ENCODE measurements at places on chromosomes 5 and 9. TPM values are rescaled to one million over a fixed set of nuclear protein-coding genes. Genes with fewer than 3 reads are reported as not detected.

The CNTLN gene
- total RNA-seq, result 13.7 TPM

The SPINK1 gene
- total RNA-seq, result not detected

The NPM1 gene
- 1,914 TPM for total RNA-seq

The RMRP gene
- total RNA-seq, result 19,485 TPM

The MYOZ3 gene
- total RNA-seq, result 7.7 TPM

DNA sequence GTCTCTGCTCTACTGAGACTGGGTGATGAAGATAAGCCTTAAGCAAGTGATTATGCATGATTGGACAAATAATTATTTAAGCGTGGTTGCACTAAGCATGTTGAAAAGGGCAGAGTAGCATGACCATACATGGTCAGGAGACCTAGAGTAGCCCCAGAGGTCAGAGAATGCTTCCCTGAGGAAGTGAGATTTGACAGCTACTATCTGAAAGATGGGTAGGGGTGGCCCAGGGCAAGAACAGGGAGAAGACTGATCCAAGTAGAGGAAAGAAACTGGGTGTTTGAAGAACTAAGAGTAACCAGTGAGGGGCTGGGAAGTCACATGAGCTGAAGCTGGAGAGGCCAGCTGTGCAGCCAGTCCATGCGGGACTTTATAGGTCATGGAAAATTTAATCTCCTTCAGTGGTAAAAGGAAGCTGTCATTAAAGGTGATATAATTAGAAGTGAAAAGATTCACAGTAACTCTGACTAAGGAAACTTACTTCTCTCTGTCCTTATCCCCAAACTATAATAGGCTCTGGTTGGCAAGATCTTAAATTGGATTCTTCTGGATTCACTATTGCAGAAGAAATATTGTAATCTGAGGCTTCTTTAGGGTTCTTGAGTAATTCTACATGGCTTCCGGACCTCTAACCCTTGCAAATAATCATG, 35.2 kb downstream of the YIPF5 start:
- H3K36me3 ChIP-seq, result no peaks in the 10 kb centered on the region
- H3K4me1 ChIP-seq, result no peaks in the 10 kb centered on the region
- H3K27me3 ChIP-seq, result no peaks in the 10 kb centered on the region
- DNase-seq, result no peak

- no peaks in the 10 kb centered on the region for H3K36me3 ChIP-seq
- H3K4me1 ChIP-seq, result no peaks in the 10 kb centered on the region
- no peaks in the 10 kb centered on the region for H3K27me3 ChIP-seq
- DNase-seq, result no peak
- H3K27ac ChIP-seq, result no peak overlapping the region
These were observed 241.4 kb downstream of the PBX3 start for GRCh38 chr9:125988479-125989050.

- H3K4me3 ChIP-seq, result peak overlapping the region; percentile 96
- peaks cover 24% of the 10 kb centered on the region for H3K27me3 ChIP-seq
- no peaks in the 10 kb centered on the region for H3K36me3 ChIP-seq
- DNase-seq, result peak; percentile 57
These were observed 1.4 kb downstream of the MLLT3 start for GRCh38 chr9:20620650-20621470.

DNA sequence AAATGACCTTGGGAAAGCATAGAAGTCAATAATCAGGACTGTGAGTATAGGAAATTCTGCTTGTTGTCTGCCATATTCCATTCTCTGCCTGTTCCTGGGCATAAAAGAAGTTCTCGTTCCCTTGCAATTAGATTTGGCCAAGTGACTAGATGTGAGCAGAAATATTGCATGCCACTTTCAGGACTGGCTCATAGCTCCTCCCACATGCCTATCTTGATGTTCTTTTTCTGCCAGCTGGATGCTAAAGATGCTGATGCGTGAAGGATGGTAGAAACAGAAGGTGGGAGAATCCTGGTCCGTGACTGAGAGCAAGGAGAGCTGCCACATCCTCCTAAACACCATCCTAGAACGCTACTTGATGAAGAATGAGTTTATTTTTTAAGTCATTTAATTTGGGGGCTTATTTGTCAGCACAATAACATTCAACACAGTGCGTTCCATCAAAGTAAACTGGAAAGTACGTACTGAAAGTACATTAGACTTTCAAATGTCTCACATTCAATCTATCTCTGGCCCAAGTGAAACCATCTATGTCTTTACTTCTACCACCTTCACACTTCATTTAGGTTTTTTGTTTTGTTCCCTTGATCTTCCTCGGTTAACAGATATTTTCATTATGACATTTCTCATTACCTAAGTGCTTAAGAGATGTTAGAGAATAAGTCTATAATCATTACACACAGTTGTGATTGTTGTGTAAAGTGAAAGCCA, 648.5 kb downstream of the RAB3C start:
- no peaks in the 10 kb centered on the region for H3K4me1 ChIP-seq
- H3K27me3 ChIP-seq, result no peaks in the 10 kb centered on the region
- DNase-seq, result no peak
- H3K36me3 ChIP-seq, result no peaks in the 10 kb centered on the region
- H3K27ac ChIP-seq, result no peak overlapping the region

DNA sequence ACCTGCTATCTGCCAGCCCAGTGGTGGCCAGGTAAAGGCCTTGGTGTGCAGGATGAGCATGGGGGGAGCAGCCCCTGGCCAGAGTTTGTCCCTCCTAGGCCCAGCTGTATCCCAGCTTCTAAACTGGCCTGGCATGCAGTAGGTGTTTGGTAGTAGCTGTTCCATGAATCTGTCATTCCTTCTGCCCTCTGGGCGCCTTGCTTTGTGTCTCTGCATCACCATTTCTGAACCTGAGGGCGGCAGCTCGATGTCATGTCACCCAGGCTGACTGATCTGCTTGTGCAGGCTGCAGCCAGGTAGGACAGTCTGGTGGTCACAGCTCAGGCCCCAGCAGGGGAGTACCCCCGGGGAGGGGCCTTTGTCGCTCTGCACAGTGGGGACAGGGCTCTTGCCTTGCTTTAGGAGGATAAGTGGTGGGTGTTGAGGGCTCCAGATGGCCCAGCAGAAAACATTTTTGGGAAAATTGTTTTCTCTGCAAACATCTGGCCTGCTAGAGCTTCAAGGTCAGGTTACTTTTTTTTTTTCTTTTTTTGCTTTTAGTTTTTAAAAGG, 4.6 kb upstream of the SUSD3 start:
- H3K27me3 ChIP-seq, result peaks cover 2% of the 10 kb centered on the region
- DNase-seq, result no peak
- peaks cover 33% of the 10 kb centered on the region for H3K4me1 ChIP-seq
- H3K4me3 ChIP-seq, result no peak overlapping the region
- H3K36me3 ChIP-seq, result no peaks in the 10 kb centered on the region
- H3K27ac ChIP-seq, result no peak overlapping the region

- no peaks in the 10 kb centered on the region for H3K27me3 ChIP-seq
- no peaks in the 10 kb centered on the region for H3K36me3 ChIP-seq
- DNase-seq, result no peak
- peaks cover 9% of the 10 kb centered on the region for H3K4me1 ChIP-seq
- H3K4me3 ChIP-seq, result no peak overlapping the region
- H3K27ac ChIP-seq, result no peak overlapping the region
These were observed 152.5 kb downstream of the DMRT2 start for GRCh38 chr9:1202512-1203280.

DNA sequence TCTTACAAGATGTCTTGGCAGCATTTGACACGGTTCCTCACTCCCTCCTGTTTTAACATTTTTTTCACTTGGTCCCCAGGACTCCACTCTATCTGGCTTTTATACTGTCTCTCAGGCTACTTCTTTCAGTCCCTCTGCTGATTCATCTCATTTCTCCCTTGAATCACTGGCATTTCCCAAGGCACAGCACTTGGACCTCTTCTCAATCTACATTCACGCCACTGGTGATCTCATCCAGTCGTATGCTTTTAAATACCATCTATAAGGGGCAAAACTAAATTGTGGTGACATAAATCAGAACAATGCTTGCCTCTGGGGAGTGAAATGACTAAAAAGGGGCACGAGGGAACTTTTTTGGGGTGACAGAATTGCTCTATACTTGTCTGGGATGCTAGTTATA, 47.1 kb downstream of the MAPKAP1 start:
- DNase-seq, result no peak
- no peaks in the 10 kb centered on the region for H3K4me1 ChIP-seq
- no peaks in the 10 kb centered on the region for H3K36me3 ChIP-seq
- H3K27me3 ChIP-seq, result no peaks in the 10 kb centered on the region
- H3K4me3 ChIP-seq, result no peak overlapping the region
- no peak overlapping the region for H3K27ac ChIP-seq

DNA sequence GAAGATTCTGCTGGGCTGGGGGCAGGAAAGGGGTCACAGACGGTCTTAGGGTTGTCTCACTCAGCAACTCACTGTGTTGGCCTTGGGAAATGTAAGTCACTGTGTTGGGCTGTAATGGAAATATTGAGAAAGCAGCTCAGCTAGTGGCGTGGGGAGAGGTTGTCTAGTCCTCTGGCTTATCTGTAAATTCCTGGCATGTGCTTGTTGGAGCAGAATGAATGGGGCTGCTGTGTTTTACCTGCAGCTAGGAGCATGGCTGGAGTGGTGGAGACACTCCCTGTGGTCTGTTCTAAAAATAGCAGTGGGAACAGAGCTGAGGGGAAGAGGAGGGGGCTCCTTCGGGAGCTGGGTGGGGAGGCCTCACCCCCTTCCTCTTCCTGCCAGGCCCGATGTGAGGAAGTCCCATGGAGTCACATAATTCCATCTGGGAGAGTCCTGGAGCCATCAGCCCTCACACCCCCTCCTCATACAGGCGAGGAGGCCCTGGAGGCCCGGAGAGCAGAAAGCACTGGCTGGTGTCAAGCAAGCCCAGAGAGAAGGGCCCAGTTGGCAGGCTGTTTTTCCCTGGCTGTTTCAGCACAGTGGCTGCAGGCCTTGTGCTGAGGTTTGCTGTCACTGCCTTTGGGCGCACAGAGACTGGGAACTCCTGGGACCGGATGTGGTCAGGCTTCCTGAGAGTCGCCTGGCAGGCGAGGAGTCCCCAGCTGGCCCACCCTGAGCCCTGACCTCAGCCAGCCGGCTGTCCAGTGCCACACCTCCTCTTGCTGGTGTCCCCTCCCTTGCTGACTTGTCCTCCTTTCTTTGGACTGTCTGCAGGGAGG, 84.9 kb downstream of the RGS3 start:
- peaks cover 22% of the 10 kb centered on the region for H3K4me1 ChIP-seq
- no peaks in the 10 kb centered on the region for H3K36me3 ChIP-seq
- H3K4me3 ChIP-seq, result no peak overlapping the region
- peak; percentile 71 for DNase-seq
- H3K27me3 ChIP-seq, result no peaks in the 10 kb centered on the region

GRCh38 chr5:116451905-116452450, 122.6 kb downstream of the SEMA6A start:
- H3K36me3 ChIP-seq, result peaks cover 29% of the 10 kb centered on the region
- H3K4me3 ChIP-seq, result no peak overlapping the region
- H3K27me3 ChIP-seq, result no peaks in the 10 kb centered on the region
- H3K27ac ChIP-seq, result no peak overlapping the region

- peaks cover 5% of the 10 kb centered on the region for H3K4me1 ChIP-seq
- H3K27me3 ChIP-seq, result no peaks in the 10 kb centered on the region
- no peak for DNase-seq
- no peaks in the 10 kb centered on the region for H3K36me3 ChIP-seq
These were observed 54.6 kb downstream of the MARCHF3 start for GRCh38 chr5:126975796-126976195.

DNA sequence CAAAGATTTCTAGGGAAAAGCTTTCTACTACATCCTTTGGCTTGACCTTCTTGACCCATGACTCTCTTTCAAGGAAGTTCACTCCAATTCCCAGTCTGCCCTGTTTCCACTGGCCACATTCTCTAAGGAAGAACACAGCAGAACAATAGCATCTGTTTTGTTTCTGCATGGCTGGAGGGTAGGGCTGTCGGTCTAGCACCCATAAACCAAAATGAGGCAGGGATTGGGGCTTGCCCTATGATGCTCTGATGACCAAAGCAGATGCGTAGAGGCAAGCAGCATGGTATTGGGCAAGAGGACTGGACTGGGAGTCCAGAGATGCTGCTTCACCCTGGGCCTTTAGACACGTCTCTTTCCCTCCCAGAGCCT, 24.1 kb downstream of the GOLGA2 start:
- H3K4me3 ChIP-seq, result no peak overlapping the region
- H3K36me3 ChIP-seq, result peaks cover 45% of the 10 kb centered on the region
- H3K4me1 ChIP-seq, result peaks cover 29% of the 10 kb centered on the region
- no peak overlapping the region for H3K27ac ChIP-seq

- peak; percentile 1 for DNase-seq
- H3K4me1 ChIP-seq, result no peaks in the 10 kb centered on the region
- H3K36me3 ChIP-seq, result no peaks in the 10 kb centered on the region
- H3K27me3 ChIP-seq, result no peaks in the 10 kb centered on the region
These were observed 136.3 kb downstream of the TMEM232 start for GRCh38 chr5:110590187-110590586.

DNA sequence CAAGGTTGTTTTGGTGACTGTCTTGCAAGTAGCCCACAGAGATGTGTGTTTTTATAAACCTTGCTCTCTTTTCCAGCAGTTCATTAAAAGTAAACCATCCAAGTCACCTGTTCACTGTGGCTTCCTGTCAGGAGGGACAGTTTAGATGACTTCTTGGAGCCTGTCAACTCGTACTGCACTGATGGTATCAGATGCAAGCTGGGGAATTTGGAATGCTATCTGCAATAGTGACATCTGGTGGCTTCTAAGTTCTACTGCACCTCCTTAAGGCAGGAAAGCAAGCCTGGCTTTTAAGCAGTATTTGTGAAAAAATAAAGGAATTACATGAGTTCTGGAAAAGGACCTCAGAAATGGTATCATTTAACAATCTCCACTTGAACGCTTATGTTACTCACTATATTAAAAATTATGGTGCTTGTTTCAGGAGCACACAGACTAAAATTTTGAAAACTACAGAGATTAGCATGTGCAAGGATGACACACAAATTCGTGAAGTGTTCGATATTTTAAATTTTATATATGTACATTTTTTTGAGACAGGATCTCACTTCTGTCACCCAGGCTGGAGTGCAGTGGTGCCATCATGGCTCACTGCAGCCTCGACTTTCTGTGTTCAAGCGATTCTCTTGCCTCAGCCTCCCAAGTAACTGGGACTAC, 164.0 kb downstream of the TTC39B start:
- no peak overlapping the region for H3K27ac ChIP-seq
- H3K4me1 ChIP-seq, result peaks cover 3% of the 10 kb centered on the region
- DNase-seq, result peak; percentile 78

DNA sequence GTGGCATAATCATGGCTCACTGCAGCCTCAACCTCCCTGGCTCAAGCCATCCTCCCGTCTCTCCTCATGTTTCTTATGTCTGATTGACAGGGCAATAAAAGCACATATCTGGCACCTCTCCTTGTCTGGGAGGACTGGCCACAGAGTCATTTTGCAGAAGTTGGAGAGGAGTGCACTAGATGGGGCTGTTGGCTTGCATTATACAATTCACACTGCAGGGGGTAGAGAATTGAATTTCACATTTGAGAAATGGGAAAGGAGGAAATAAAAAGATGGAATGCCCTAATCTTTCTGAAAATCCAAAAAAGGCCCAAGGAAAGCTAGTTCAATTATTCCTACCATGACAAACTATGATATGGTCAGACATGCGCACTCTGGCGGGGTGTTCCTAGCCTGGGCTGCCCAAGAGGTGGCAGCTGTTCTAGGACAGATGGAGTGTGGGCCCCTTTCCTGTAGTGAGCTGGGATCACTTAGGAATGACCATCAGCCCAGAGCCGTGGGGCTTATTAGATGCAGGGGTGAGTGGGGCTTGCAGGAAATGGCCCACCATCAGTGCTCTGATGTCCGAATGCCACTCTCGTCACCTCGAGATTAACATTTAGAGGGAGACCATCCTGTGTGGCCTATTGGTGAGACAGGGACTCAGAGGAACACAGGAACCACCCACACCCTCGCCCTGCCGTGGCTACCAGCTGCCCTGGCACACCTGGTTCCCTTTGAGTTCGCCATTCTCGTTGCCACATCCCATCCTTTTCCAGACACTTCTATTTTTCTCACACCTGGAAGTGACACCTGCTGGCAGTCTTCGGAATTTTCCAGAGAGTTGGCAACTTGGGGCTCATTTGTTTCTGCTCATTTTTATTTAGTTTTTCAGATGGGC, 21.8 kb upstream of the ANKRD18A start:
- DNase-seq, result peak; percentile 41
- no peaks in the 10 kb centered on the region for H3K27me3 ChIP-seq
- H3K27ac ChIP-seq, result no peak overlapping the region
- no peaks in the 10 kb centered on the region for H3K36me3 ChIP-seq
- no peak overlapping the region for H3K4me3 ChIP-seq
- H3K4me1 ChIP-seq, result peaks cover 8% of the 10 kb centered on the region
